ENCODE measurements at places on chromosomes 12 and 14.

GRCh38 chr12:25293653-25294052 is 42.9 kb upstream of the KRAS start:
- no peak for DNase-seq

DNA sequence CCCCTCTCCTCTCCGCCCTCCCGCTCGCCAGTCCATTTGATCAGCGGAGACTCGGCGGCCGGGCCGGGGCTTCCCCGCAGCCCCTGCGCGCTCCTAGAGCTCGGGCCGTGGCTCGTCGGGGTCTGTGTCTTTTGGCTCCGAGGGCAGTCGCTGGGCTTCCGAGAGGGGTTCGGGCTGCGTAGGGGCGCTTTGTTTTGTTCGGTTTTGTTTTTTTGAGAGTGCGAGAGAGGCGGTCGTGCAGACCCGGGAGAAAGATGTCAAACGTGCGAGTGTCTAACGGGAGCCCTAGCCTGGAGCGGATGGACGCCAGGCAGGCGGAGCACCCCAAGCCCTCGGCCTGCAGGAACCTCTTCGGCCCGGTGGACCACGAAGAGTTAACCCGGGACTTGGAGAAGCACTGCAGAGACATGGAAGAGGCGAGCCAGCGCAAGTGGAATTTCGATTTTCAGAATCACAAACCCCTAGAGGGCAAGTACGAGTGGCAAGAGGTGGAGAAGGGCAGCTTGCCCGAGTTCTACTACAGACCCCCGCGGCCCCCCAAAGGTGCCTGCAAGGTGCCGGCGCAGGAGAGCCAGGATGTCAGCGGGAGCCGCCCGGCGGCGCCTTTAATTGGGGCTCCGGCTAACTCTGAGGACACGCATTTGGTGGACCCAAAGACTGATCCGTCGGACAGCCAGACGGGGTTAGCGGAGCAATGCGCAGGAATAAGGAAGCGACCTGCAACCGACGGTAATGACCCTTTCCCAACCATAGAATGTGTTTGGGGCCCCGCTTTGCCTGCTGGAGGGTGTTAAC is 615 bp downstream of the CDKN1B start:
- DNase-seq = no peak

DNA sequence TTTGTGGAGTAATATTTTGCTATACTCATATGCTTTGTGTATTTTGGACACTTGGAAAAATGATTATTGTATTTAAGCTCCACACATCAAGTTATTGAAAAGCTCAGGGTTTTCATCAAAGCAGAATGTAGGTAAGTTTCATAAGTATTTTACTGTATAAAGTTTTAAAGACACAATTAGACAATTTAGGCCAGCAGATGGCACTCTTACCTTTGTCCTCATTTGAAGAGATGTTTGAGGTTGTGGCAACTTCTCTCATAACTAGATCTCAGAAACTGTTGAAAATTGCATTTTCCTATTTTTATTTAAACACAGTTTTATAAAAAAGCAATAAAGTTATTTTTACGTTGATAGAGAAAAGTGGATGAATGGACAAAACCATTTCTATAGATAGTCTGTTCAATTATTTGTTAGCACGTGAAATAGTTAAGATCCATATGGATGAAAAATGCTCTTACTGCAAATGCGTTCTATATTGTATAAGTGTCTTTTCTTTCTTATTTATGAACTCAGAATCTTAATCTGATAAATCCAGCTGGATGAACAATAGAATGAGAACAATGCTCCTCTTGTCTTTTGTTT is 300.0 kb downstream of the AEBP2 start:
- DNase-seq = peak; percentile 3

DNA sequence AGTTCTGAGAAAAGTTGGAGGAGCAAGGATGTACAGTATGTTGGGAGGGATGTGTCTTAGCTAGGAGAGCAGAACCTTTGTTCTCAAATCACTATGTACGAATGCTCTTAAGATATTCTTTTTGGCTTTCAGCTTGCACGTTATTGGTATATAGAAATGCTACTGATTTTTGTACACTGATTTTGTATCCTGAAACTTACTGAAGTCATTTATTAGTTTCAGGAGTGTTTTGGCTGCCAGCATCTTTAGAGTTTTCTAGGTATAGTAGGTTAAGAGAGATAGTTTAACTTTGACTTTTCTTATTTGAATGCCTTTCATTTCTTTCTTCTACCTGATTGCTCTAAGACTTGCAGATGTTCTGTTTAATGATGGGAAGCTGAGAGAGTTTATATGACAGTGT is 442.8 kb upstream of the FBXO33 start:
- DNase-seq = no peak

DNA sequence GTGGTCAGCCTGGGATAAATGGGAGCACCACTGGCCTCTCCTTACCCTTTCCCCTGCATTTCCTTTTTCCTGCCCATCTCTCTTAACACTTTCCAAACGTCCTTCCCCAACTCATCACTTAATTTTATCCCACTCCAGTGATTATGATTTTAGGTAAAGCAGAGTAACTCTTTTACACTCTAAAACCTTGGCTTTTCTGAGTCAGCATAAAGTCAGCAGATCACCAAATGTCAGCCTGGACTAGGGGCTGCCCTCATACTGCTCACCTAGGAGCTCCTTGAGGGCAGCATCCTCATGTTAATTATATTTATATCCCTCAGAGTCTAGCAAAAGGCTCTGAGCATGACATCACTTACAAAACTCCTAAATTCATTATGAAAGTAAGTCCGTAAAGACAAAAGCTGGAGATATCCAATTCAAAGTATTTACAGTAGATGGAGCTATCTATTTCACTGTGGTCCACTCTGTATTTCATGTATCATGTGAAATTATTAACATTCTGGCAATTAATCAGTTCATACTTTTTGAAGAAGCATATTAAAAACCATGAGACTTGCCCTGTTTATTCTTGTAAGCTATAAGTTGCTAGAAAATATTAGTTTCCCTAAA is 17.0 kb upstream of the DICER1 start:
- DNase-seq = no peak

DNA sequence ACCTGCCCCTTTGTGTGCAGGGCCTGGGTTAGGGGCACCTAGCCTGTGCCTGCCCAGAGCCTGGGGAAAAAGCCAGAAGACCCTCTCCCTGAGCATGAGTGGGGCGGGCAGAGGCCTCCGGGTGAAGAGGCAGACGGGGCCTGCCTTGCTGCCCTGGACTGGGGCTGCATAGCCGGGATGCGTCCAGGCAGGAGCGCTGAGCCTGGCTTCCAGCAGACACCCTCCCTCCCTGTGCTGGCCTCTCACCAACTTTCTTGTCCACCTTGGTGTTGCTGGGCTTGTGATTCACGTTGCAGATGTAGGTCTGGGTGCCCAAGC is 216.1 kb downstream of the TMEM121 start:
- no peak for DNase-seq

- DNase-seq = no peak
These were observed 18.3 kb upstream of the LRP1-AS start for GRCh38 chr12:57165741-57166140.

- DNase-seq = no peak
These were observed 8.2 kb downstream of the TAS2R19 start for GRCh38 chr12:11014234-11014633.

DNA sequence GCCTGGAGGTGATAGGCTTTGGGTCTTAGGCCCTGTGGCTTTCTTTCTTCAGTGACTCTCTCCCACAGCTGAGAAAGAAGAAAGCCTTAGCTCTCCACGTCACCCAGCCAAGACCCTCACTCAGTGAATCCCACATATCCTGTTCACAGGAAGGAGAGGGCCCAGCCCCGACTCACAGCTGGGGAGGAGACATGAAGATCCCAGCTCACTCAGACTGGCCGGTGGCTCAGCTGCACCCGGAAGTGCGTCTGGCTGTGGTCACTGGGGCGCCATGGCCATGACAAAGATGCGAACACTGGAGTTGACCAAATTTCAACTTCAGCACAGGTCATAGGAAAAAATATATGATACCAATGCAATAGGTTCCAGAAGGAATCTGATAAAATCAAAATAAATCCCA is 14.2 kb downstream of the DLK1 start:
- DNase-seq = no peak

- DNase-seq = no peak
These were observed 13.5 kb upstream of the GOLGA5 start for GRCh38 chr14:92780444-92781232.

DNA sequence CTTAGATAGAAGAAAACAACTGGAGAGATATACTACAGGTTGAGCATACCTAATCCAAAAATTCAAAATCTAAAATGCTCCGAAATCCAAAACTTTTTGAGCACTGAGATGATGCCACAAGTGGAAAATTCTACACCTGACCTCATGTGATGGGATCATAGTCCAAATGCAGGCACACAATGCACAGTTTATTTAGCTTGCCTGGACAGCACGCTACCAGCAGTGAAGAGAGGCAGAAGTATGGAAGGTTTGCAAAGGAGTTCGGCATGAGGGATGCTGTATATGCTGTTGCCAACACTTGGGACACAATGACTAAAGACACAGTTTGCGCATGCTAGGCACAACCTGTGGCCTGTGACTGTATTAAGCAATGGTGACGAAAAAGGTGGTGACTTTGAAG is 58.1 kb upstream of the CAND1 start:
- no peak for DNase-seq

GRCh38 chr12:113302886-113303640 is 31.8 kb downstream of the SLC8B1 start:
- no peak for DNase-seq

DNA sequence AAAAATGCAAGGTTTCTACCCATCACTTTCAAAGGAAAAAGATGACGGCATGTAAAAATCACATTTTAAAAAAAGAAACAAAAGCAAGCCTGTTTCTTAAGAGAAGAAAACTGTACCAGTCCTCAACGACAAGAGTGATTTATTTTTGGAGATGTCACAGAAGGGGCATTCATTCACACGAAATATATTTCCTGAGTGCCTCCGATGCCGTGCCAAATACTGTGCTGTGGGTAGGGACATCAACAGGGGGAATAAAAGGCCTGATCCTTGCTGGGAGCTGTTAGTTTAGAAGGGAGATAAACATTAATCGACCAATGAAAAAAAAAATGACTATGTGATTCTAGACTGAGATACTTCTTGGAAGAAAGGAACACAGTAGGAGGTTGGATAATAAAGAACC is 297.5 kb upstream of the SOX5 start:
- no peak for DNase-seq

DNA sequence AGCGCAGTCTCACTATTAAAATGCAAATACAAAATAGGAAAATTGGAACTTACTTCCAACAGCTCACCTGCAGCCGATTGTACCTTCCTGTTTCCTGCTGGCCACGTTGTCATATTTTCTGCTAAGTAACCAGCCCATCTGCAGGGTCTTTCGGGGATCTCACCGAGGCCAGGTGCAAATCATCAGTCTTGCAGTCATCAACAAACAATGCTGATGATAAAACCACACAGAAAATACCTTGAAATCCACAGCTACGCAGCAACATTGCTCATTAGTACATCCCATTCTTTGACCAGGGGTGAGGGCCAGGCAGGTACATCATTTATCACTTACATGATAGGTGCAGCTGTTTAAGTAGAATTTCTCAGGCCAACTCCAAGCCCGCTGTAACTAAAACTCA is 406.9 kb downstream of the TMEM121 start:
- DNase-seq = no peak

- DNase-seq = no peak
These were observed 145.4 kb upstream of the ABCD2 start for GRCh38 chr12:39764944-39765560.

DNA sequence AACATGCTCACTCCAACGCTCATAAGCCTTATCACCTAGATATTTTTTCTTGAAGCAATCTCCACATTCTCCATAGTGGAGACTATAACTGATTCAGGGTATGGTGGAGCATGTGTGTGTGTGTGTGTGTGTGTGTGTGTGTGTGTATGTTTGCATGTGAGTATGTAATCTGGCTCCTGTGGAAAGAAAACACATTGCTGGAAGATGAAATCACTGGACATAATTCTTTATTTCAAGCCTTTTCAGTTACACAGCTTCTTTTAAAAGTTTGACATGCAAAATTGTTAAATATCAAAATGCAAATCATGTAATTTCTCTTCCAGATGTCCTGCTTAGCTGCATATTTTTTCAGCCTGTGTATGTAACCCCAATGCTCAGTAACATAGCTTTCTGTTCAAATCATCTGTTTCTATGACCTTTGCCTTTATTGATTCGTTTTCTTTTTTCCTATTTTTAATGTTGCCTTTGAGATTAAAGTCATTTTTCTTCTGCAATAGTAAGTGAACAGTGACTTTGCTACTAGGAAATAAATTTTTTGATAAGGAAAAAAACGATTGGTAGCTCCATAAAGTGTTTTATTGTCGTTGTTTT is 80.5 kb upstream of the BTG1 start:
- no peak for DNase-seq

DNA sequence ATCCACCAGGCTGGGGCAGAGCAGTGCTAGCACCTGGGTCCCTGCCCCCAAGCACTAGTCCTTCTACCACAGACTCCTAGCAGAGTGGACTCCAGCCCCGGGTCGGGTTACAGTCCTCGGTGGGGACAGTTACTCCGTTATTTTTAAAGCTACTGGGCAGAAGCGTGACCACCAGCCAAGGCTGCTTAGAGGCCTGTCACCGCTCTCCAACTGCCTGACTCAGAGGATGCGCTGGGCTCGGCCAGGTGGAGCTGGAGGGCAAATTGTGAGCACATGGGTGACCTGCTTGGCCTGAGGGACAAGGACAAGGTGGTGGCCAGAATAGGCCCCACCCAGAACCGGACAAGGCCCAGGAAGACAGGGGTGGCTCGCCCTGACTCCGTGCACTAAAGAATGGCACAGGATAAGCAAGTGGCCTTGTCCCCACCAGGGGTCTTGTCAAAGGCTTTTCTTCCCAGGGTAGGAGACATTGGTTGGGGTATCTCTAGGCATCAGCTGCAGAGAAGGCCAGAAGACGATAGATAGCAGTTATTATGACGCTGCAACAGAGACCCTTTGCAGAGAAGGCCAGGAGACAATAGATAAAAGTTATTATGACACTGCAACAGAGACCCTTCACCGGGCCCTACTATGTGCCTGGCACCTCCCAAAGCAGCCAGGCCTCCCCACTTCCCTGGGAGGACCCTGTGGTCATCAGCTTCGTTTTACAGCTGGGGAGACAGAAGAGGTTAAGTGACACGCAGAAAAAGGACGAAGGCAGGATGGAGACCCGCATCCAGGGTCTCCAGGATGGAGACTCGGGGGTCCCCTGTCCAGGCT is 1.6 kb downstream of the ABCB9 start:
- no peak for DNase-seq

GRCh38 chr12:66573605-66574004 is 105.3 kb downstream of the GRIP1 start:
- DNase-seq = no peak

GRCh38 chr12:50351120-50352043 is 45.0 kb downstream of the FAM186A start:
- DNase-seq = no peak

GRCh38 chr12:1808798-1809480 is 11.4 kb upstream of the LRTM2 start:
- DNase-seq = no peak

- no peak for DNase-seq
These were observed 122.2 kb downstream of the AEBP2 start for GRCh38 chr12:19561411-19561961.

All from activated naive CD8-positive, alpha-beta T cell treated with anti-CD3 and anti-CD28 coated beads for 36 hours (primary cell).